ENCODE measurements at places on chromosomes 4 and X. TPM values are rescaled to one million over a fixed set of nuclear protein-coding genes. Genes with fewer than 3 reads are reported as not detected.

DNA sequence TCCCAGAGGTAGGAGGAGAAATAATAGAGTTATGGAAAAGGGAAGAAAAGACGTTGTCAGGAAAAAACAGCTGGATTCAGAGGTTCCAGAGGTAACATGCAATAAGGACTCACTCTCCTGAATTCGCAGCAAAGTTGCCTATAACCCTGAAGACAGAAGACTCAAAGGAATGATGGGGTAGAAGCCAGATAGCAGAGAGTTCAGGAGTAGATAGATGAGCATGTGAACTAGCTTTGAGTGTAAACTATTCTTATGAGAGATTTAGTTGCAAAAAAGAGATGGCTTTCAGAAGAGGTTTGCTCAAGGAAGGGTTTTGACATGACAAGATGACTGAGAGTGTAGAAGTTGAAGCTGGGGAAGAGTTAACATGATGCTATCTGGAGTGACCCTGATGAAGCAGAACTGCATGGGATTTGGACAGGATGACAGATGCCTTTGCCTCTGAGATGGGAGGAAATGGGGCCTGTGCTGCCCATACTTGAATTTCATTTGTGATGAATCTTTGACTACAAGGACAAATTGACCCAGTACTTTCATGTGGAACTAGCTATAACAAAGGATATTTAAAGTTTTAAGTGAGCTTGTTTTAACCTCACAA is 73.9 kb downstream of the AMELX start:
- H3K4me1 ChIP-seq, result no peaks in the 10 kb centered on the region
- H3K36me3 ChIP-seq, result no peaks in the 10 kb centered on the region
- H3K4me3 ChIP-seq, result no peak overlapping the region
- no peak for DNase-seq

- no peak for DNase-seq
- no peaks in the 10 kb centered on the region for H3K4me1 ChIP-seq
- no peak overlapping the region for H3K27ac ChIP-seq
- no peaks in the 10 kb centered on the region for H3K36me3 ChIP-seq
- no peaks in the 10 kb centered on the region for H3K27me3 ChIP-seq
- H3K4me3 ChIP-seq, result no peak overlapping the region
These were observed 121.7 kb upstream of the CXXC4 start for GRCh38 chr4:104616401-104616820.

TEX13D gene
- total RNA-seq, result not detected

PFKFB1 gene
- 0.74 TPM for total RNA-seq

All from PC-9 (cell line).